ENCODE measurements at places on chromosomes 3 and 15.
A peak's percentile ranks its signal among the peaks of the same experiment; 100 is the strongest.

DNA sequence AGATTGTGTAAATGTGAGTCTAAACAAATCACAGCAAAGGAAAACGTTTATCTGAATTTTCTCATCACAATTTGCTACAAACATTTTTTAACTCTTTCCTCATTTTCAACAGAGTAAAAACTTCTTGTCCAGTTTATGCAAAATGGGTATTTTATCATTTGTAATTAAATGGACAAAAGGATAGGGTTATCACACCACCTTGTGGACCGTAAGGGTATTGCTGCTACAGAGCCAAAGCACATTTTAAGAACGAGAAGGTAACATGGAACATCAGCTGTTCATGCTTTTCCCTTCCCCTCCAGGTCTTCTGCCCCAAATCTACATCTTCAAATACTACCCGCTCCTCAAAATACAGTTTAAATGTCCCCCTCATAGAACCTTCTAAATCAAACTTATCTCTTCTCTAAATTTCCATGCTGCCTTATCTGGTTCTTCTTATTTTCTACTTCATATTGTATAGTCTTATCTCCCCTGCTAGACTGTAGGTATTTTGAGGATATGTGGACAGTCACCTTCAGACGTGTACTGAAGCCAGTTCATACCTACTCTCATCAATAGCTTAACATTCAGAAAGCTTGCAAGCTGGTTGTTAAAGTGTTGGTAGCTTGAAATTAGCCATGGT, 12.8 kb upstream of the SETMAR start:
- peak; percentile 55 for DNase-seq

DNA sequence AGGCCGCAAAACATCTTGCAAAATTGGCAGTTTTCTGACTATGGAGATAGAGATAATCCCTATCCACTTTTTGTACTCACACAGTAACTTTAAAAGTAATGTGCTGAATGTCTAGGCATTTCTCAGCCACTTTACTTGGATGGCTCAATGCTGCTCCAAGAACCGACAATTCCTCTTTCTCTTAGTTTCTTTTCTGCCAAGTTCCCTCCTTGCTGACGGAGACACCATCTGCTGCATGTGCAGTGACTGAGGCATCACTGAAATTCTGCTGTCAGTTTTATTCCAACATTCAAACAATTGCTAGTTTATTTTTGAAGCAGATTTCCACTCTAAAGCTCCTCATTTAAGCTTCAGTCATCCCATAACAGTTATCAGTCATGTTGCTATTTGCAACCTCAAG, 116.0 kb upstream of the RBMS3 start:
- no peak for DNase-seq

DNA sequence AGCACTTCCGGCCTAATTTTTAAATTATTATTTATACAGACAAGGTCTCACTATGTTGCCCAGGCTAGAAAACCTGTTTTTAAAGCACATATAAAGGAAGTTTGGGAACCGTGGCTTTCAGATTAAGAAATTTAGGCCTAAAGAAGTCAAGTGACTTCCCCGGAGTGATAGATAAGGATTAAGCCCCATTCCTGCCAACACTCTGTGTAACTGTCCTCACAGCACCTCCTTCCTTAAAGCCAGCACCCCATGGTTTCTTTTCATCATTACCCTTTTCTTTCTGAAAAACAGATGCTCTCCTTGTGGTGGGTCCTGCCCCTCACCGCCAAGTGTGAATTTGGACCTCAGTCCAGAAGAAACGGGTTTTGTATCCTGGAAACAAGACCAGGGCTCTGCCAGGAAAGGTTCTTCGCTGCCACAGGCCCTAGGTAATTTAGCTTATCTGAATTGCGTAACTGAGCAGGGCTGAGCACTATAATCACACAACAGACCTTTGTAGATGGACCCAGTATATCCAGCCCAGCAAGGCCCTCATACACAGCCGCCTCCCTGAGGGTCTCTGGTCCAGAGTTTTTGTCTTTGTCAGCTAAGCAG, 231.3 kb downstream of the PLCL2 start:
- DNase-seq: no peak

DNA sequence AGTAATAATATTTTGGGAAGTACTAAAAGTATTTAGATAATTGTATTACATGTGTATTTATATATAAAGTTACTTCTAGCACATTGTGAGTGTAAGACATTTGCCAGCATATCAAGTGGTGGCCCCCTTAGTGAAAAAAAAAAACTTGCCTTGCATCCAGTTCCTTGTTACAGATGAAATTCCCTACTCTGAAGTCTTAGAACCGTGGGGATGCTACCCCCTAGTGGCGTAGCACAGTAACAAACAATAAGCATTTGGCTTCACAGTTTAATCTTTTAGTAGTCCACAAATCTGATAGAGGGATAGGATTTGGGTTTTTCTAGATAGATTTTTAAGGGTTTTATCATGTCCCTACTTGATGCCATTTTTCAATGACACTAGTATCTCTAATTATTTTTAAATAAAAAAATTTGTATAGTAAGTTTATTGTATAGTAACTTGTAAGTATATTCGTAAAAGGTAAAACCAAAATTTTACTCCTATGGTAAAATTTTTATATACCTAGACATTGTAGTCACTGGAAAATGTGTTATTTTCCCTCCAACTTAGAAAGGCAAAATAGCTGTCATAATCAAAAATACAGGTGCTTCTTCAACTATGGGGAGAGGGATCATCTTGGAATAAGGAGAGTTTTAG, 14.3 kb downstream of the SMC4 start:
- DNase-seq: peak; percentile 86

DNA sequence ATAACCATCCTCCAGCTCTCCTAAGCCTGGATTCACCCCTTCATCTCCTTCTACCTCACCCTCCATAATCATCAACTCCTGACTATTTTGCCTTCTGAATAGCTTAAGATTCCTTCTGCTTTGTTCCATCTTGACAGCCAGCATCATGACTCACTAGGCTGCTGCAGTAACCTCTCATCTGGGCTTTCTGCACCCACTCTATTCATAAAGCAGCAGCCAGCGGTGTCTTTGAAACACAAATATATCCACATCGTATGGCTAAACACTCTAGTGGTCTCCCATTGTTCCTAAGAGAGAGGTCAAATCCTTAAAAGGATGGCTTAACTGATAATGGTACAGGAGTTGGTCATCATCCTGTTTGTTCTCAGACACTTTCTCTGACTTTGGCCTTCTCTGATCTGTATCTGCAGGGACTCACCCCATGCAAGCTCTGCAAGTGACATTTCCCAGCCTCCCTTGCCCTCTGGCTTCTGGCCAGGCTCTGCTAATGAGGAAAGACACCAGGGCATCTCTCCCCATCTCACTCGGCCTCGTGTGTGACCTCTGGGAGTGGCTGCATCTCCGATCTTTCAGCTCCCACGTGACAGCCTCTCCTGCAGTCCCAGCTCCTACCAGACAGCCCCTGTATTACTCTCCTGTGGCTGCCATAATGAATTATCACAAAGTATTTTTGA, 6.2 kb downstream of the GRK7 start:
- peak; percentile 10 for DNase-seq

GRCh38 chr15:84955089-84955848, 26.4 kb upstream of the PDE8A start:
- DNase-seq: peak; percentile 76

DNA sequence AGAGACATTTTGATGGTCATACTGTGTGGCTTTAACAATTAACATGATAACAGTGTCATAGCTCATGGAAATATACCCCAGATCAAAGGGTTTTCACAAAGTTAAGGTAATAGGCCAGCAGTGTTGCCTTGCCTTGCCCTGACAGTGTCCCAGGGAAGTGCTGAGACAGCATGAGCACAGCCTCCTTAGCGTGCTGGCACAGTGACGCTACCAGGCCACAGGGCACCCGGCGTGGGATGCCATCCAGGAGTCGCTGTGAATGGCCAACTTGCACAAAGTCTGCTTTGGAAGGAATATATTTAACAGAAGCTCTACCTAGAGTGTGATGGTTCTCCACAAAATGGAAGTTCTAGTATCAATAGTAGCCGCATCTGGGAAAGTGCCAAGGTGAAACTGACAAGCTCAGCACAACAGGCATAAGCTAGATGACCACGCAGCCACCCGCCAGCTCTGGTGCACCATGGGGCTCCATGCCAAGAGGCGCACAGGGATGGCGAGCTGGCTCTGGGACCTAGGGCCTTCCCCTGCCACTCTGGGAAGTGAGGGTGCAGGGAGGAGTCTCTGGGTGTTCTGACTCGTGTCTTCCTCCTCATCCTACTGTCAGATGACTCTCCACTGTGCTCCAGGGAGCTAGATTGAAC, 86.2 kb downstream of the GABRB3 start:
- no peak for DNase-seq

DNA sequence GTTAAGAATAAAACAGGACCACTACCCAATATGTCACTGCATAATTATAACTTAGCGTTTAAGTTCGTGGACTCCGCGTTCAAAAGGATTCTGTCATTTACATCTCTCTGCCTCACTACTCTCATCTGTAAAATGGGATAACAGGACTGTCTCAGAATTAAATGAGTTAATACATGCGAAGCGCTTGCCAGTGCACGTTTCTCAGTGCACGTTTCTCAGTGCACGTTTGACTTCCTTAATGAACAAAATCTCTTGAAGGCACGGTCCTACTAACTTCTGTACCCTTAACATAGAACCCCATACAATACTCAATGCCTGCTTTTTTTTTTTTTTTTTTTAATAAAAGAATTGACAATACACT, 499 bp downstream of the RABL3 start:
- DNase-seq: peak; percentile 54

DNA sequence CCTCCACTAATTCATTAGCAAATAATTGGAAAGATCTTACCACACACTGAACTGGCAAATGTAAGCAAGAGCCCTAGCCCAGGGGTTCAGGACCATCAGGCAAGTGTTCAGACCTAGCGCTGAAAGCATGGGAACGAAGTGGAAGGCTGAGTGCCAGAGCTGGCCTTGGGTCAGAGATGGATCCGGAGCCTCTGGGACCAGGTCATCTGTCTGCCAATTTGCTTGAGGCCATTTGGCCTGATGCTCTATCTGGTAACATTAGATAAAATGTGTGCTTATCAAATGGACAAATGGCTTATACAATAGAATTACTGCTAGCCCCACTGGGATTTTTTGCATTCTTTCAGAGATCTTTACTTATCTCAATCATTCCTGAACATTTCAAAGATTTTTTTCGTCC, 1.4 kb upstream of the TMC3 start:
- no peak for DNase-seq

- peak; percentile 37 for DNase-seq
These were observed 24.3 kb downstream of the H1-8 start for GRCh38 chr3:129567176-129567705.

DNA sequence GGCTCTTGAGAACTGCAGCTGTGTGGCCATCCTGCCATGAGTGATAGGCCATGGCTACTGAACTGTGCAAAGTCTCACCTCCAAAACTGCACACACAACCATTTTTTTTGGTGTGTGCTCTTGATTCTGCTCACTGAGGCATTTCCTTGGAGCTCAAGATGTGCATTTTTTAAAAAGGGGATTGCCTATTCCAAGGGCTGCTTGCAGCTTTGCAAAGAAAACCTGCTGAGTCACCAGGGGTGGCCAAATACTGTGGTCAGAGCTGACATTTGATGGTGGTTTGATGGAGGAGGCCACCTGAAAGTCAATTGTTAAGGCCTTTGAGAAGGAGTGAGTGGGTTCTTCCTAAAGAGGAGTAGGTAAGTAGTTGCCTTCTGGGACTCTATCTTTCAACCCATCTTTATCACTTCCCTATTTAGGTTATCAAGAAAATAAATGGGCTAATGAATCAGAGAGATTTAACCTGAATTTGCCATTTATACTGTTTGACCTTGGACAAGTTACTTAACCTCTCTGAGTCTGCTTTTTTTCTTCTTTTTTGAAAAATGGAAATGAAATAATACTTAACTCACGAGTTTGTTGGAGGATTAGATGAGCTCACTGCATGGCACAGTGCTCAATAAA, 87.9 kb downstream of the CHST2 start:
- DNase-seq: peak; percentile 58

DNA sequence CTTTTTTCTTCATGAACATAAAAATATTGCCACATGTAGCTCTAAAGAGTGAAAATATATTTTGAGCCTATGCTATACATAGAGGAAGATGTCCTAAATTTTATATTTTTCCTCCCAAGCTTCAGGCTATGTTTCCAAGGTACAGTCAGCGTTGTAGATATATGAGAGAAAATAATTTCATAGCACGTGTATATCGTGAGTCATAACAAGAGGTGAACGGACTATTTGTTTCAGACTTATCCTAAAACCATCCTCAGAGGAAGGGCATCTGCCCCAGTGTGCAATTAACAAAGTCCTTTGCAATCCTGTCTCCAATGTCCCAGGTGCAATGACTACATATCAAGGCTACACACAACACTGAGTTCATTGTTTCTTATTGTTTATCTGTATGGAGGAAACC, 177.3 kb upstream of the ARRDC4 start:
- no peak for DNase-seq

GRCh38 chr3:60504827-60505457, 746.3 kb downstream of the FHIT start:
- DNase-seq: no peak

DNA sequence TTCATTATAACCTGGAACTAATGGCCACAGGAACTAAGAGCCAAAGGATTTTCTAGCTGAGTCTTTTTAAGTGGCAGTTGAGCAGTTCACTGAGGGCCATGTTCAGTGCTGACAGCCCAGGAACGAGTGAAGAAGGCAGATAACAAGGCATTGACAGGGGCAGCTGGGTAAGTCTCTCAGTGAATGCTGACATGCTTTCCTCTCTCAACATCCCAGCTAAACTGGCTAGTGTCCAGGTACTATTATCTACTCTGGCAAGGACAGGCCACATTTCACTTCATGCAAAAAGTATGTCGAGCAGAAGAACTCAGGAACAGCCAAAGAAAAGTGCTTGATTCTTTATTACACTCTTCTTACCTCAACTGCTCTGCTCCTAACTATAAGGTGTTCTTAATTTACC, 515.9 kb downstream of the NLGN1 start:
- peak; percentile 10 for DNase-seq

DNA sequence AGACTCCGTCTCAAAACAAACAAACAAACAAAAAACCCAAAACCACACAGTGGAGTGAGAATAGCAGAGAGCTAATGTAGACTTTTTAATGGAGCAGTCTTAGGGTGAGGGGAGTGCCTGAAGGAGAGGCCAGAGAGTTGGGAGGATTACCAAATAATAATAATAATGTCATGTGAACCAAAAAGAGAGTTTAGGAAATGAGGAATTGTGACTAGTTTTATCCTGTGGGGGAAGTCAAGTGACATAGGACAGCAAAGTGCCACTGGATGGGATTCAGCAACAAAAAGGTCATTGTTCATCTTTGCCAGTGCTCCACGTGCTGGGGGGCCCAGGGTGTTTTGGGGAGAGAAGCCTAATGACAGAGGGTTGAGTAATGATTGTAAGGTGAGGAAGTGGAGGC, 12.9 kb downstream of the GPR87 start:
- DNase-seq: no peak

- DNase-seq: no peak
These were observed 12.8 kb downstream of the MAN2A2 start for GRCh38 chr15:90915808-90916440.

- peak; percentile 94 for DNase-seq
These were observed 47.8 kb upstream of the ADGRG7 start for GRCh38 chr3:100561459-100562158.

- no peak for DNase-seq
These were observed 40.9 kb downstream of the FBXL2 start for GRCh38 chr3:33317963-33318709.

Data from fibroblast of mammary gland (primary cell).